ENCODE measurements at places on chromosomes 5 and 9.

DNA sequence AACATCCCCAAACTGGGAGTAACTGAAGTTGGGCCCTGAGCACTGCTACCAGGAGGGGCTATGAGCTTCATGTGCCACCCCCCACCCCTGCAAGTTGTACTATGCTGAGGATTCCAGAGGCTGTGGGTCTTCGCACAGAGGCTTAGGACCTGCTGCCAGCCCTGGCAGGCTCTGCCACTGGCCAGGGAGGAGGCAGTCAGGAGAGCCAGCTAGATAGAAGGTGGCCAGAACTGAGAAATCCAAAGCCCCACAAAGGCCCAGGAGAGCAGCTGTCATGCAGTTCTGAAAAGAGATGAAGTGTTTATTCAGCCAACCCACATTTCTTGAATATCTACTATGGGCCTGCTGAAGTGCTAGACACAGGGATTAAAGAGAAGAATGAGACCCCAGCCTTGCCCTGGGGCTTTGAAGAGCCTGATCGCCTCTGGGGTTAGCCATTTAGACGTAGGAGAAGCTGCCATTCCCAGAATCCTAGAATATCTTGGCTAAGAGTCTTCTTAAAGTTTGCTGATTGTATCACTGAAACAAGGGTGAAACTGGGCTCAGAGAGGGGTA lies 1.4 kb downstream of the ALAD start:
- no peak for DNase-seq

GRCh38 chr5:166708291-166708690 lies 1583.2 kb upstream of the WWC1 start:
- no peak for DNase-seq

GRCh38 chr5:3142261-3143027 lies 391.0 kb upstream of the IRX2 start:
- no peak for DNase-seq

DNA sequence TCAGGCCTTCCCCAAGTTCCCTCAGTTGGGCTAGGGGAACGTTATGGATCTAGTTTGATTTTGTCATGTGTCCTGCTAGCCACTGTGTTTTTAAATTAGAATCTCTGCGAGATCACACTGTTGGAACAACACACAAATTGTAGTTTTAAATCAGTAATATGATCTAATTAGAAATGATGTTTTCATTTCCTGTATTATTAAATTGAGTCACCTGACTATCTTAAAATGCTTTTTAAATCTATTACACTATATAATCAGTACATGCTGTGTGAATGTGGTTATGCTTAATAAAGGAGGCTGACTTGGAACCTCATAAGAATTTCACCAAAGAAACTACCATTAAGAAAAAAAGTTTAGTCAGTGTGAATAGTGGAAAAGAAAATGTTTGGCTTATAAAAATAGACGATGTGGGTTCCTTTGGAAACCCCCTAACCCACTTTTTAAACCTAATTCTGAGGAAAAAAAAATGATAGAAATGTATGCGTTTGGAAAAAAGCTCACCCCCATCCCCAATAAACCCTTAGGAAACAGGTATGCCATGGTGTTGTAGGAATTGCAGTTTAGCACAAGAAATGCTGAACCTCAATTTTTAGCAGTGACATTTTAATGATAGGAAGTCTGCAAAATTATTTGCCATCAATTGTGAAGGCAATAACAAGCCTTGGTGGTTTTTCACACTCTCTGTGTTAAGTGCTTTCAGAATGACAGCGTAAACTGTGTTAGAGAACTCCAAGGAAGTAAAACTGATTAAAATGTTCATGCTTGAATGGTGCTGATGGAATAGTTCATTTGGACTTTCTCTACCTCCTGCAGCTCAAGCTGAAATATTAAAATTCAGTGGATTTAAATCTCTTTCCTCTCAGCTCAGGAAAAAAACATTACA lies 59.0 kb downstream of the TLE4 start:
- no peak for DNase-seq

DNA sequence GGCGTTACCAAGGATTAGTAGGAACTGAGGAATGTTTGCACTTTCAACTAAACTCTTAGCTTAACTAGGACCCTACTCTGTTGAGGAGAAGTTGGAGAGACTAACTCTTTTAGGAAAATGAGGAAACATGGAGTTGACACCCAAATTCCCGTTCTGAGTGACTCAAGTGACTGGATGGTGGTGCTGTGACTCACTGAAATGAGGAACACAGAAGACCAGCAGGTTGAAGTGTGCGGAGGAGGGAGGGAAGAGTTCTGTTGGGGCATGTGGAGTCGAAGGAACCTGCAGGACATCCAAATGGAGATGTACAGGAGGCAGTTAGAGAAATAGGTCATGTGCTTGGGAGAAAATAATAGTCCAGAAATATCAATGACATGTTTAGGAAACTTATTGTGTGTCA lies 8.2 kb downstream of the HEXB start:
- no peak for DNase-seq

DNA sequence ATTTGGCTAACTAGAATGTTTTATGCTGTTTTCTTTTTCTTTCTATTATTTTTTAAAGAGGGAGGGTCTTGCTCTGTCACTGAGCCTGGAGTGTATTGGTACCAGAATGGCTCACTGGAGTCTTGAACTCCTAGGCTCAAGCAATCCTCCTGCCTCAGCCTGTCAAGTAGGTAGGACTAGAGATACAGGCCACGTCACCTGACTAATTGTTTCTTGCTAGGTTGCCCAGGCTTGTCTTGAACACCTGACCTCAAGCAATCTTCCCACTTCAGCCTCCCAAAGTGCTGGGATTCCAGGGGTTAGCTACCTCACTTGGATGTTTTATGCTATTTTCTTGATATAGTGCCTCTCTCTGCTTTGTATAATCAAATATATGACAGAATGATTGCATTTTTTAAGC lies 166.2 kb downstream of the AOPEP start:
- DNase-seq, result no peak

DNA sequence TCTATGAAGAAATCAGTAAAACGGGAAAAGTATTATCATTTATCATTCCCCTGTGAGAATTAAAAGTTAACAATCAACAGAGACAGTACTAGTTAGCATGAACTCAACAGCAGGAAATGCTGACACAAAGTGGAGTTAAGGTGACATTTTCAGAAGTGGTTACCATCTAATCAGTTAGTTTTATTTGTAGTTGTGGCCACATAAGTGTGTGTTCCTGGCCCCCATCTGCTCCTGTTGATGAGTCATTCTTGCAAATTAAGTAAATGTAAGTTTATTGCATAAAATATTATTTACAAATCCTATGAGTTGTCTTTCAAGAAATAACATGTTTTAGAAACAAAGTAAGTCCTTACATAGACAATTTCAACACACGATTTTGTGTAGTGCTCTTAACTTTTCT lies 8.9 kb upstream of the BNC2 start:
- DNase-seq, result no peak

GRCh38 chr5:80871541-80871961 lies 88.6 kb upstream of the RASGRF2 start:
- no peak for DNase-seq

GRCh38 chr5:96083361-96083881 lies 121.8 kb upstream of the ELL2 start:
- no peak for DNase-seq

- DNase-seq, result no peak
These were observed 1.4 kb downstream of the PIK3R1 start for GRCh38 chr5:68217047-68217355.
